ENCODE measurements at places on chromosomes 1 and 21.

DNA sequence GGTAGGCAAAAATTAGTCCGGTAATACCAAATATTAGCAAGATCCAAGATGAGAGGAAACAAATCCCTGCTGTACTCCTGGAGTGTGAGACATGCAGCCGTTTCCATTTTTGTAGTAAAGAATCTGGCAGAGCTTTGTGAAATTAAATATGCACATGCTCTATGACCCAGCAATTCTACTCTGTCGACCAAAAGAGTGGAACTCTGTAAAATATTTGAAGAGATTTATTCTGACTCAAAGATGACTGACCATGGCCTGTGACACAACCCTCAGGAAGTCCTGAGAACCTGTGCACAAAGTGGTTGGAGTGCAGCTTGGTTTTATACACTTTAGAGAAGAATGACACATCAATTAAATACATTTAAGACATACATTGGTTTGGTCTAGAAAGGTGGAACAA, 16.2 kb downstream of the HAX1 start:
- DNase-seq = no peak

- no peak for DNase-seq
Measured at GRCh38 chr1:105652109-105652508, 1404.4 kb upstream of the PRMT6 start.

GRCh38 chr1:106651028-106651762, 405.3 kb upstream of the PRMT6 start:
- DNase-seq = no peak

GRCh38 chr1:181216591-181216994, 128.1 kb downstream of the IER5 start:
- no peak for DNase-seq

DNA sequence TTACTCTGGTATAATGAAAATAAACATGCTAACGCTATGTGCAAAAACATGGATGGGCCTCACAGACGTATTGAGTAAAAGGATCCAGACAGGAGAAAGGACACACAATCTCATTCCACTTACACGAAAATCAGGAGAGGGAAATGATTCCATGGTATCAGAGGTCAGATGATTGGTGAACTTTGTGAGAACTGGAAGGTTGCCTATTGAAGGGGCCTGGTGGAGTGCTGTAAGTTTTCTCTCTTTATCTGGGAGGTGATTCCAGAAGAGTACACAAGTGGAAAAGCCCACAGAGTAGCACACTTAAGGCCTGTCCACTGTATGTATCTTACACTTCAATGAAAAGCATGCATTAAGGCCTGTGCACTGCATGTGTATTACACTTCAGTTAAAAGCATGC, 9.6 kb downstream of the GSTM2 start:
- no peak for DNase-seq

DNA sequence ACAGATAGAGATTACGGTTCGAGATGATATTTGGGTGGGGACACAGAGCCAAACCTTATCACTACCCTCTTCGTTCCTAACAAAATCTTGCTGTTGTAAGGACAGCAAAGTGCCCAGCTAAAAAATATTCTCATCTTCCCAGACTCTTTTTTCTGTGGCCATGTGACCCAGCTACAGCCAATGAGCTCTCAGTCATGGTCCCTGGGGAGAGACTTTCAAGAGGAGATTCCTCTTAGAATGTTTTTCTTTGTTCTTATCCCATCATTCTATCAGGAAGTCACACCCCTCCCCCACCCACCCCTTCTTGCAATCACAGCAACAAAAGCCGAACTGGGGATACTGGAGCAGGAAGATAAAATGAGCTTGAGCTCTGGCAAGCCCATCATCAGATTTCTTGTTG, 247.1 kb downstream of the CHRM3 start:
- no peak for DNase-seq

DNA sequence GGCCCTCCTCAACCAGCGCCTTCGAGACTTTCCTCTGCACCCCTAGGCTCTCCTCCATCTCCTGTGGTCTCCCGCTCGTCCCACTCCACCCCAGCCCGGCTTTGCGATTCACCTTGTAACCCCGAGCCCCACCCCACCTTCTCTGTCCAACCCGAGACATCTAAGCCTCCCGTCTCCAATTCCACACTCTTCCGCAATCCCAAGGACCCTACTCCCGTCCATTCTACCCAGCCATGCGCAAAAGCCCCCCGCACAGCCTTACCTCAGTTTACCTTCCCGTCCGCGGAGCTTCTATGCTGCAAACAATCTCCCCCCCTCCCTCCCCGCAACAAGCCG, 174 bp downstream of the SH3BP5L start:
- no peak for DNase-seq

- DNase-seq = no peak
Measured at GRCh38 chr1:156622581-156623297, 3.5 kb downstream of the HAPLN2 start.

DNA sequence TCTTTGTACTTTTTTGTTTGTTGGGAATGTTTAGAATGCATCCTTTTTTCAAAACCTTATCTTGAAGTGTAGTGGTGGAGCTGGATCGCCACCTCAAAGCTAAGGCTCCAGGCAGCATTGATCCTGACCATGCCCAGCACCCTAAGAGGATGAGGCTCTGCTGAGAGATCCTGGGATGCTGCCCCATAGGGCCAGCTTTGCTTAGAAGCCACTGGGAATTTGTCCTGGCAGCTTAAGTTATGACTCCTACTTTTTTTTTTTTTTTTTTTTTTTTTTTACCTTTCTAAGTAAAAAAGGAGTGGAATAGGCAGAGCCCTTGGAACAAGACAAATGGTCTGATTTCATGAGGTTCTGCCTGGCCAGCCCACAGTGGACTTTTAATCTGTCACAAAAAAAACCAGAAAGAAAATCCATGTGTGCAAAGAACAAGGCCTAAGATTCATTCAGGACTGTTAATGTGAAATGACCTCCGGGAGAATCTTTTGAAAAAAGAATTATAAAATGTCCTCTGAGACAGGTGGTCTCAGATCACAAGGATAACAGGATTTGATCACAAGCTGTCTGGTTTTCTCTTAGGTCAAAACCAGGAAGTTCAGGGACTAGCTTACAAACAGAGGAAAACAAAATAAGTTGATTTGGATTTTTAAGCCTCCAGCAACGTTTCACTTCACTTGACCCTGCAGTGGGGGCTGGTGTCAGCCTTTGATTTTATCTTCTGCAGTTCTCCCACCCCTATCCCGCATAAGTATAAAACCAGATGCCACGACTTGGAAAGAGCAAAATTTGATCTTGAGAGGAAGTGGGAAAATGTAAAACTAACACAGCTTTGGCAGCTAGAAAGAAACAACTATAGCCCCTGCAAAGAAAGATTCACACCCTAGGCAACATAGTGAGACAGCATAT, 25.9 kb upstream of the RAP1A start:
- no peak for DNase-seq

DNA sequence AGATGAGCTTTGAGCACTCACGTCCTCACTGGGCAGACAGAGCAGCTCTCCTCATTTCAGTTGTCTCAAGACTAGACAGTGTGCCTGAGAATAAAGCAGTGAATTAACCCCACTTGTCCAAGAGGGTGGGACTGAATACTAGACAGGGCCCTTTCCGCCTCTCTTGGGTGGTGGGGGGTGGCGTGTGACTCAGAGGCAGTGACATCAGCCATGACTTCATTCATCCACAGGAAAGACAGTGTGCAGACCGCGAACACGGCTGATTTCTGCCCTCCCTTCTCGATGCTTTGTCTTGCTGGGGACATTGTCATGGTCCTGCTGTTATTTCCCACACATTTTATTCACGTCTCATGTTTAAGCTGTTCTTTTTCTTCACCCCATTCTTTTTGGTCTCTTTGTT, 64.9 kb downstream of the FGGY start:
- DNase-seq = no peak

DNA sequence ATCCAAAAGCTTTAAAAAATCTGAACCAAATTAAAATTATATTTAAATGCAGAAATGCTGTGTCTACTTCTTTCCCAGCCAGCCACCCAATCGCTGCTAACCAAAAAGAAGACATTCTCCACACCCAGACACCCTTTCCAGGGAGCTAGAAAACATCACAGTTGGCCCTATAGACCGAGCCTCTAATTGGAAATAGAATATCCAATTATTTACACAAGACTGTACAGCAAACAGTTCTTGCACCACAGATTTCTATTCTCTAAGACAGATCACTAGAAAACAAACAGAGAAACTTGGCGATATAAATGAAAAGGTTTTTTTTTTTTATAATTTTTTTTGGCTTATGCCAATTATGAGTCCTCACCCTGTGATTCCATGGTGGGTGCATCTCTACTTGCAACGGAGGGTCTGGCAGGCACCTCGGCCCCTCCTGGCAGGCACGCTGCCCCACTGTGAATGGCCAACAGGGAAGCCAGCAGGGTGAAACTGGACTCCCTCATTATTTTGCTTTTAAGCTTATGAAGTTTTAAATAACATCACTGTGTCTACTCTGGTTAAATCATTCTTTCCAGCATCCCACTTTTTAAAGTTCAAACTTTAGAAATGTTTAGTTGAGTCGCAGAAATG, 29.2 kb downstream of the BCAR3 start:
- no peak for DNase-seq

DNA sequence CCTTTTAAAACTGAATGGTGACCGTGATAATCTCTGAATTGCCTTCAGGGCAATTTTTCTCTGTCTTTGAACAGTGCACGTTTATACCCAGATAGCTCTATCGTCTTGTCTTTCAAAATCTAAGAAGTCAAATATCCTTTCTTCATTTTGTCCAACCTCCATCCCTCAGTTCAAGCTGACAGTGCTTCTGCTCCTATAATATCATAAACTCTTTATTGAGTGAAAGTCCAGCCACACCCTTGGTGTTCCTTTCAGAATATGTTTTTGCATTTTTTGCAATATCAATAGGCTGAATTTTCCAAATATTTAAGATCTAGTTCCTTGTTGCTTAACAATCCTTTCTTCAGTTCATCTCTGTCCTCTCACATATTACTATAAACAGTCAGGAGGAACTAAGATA, 35.1 kb upstream of the FRRS1 start:
- no peak for DNase-seq

DNA sequence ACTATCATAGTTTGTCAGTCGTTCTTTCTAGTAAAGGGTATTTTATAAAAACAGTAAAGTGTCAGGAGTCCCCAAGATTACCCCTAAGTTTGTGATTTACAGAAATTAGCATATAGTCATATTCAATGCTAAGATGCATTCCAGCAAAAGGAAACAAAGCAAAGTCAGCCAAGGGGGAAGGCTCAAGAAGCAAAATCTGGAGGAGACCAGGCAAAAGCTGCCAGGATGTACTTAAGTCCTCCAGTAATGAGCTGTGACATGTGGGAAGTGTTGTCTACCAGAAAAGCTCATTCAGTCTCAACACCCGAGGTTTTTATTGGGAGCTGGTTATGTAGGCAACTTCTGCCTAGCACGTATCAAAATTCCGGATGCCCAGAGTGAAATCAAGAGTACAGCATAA, 373.4 kb upstream of the TMPRSS15 start:
- no peak for DNase-seq

- DNase-seq = no peak
Measured at GRCh38 chr1:59504276-59504675, 207.4 kb downstream of the FGGY start.

DNA sequence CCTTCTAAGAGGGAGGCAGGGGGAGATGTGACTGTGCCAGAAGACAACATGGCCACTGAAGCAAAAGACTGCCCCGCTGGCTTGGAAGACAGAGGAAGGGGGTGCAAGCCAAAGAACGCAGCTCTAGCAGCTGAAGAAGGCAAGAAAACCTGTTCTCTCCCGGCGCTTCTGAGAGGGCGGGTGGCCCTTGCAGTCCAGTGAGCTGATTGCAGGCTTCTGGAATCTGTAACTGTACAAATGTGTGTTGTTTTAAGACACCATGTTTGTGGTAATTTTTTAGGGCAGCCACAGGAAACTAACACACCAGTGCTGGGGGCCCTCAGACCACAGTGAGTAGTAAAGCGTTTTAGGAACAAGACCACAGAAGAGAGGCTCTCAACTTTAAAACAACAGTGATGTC, 47.0 kb downstream of the CD46 start:
- DNase-seq = no peak

GRCh38 chr1:182617014-182617429, 12.8 kb upstream of the RGS16 start:
- DNase-seq = no peak

Data from NCI-H1105 (cell line).